ENCODE measurements at places on chromosomes 13 and 19. TPM values are rescaled to one million over a fixed set of nuclear protein-coding genes. Genes with fewer than 3 reads are reported as not detected.

KLF1 gene
- polyA plus RNA-seq, result 0.26 TPM

PROZ gene
- not detected for polyA plus RNA-seq

SOHLH2 gene
- polyA plus RNA-seq, result 0.04 TPM

DNA sequence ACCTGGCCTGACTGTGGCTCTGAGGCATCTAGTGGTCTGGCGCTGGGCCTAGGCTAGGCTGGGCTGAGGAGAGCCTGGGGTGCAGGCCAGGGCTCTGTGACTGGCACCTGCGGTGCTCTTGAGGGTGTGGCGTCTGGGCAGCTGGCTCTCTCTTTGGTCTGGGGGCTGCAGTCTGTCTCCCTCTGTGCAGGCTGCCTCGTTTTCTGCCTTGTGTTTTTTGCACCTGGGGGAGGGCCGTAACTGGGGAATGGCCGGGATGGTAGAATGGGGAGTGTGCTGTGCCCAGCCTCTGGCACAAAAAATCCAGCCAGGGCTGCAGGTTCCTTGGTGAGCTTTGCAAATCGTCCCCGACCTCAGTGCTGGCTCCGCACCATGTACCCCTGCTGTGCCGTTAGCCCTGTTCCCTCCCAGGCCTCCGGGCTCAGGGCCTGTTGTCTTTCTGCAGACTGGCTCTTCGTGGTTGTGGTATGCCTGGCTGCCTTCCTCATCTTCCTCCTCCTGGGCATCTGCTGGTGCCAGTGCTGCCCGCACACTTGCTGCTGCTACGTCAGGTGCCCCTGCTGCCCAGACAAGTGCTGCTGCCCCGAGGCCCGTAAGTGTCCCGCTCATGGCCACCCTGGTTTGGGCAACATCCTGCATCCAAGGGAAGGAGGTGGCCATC is 6.5 kb upstream of the USF2 start:
- H3K36me3 ChIP-seq, result no peaks in the 10 kb centered on the region
- H3K4me1 ChIP-seq, result peaks cover 10% of the 10 kb centered on the region
- no peak overlapping the region for H3K4me3 ChIP-seq
- H3K27ac ChIP-seq, result no peak overlapping the region
- no peaks in the 10 kb centered on the region for H3K27me3 ChIP-seq

DNA sequence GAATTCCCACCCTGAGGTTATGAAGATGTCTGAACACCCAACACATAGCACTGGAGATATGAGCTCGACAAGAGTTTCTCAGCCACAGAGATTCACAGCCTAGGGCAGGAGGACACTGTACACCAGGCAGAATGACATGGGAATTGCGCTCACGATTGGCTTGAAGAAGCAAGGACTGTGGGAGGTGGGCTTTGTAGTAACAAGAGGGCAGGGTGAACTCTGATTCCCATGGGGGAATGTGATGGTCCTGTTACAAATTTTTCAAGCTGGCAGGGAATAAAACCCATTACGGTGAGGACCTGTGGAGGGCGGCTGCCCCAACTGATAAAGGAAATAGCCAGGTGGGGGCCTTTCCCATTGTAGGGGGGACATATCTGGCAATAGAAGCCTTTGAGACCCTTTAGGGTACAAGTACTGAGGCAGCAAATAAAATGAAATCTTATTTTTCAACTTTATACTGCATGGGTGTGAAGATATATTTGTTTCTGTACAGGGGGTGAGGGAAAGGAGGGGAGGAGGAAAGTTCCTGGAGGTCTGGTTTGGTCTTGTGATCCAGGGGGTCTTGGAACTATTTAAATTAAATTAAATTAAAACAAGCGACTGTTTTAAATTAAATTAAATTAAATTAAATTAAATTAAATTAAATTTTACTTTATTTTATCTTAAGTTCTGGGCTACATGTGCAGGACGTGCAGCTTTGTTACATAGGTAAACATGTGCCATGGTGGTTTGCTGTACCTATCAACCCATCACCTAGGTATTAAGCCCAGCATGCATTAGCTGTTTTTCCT is 7.0 kb downstream of the KLK3 start:
- peaks cover 2% of the 10 kb centered on the region for H3K27me3 ChIP-seq
- DNase-seq, result no peak
- H3K27ac ChIP-seq, result no peak overlapping the region
- H3K4me1 ChIP-seq, result no peaks in the 10 kb centered on the region
- no peak overlapping the region for H3K4me3 ChIP-seq
- no peaks in the 10 kb centered on the region for H3K36me3 ChIP-seq

DNA sequence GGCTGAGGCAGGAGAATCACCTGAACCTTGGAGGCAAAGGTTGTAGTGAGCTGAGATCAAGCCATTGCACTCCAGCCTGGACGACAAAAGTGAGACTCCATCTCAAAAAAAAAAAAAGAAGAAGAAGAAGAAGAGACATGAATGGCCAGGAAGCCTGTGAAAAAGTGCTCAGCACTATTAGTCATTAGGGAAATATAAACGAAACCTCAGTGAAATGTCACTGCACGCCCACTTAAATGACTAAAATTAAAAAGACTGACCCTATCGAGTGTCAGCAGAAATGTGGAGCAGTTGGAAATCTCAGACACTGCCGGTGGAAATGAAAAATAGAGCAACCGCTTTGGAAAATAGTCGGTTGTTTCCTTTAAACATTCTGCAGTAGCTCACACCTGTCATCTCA is 5.5 kb upstream of the TYROBP start:
- H3K4me1 ChIP-seq, result no peaks in the 10 kb centered on the region
- H3K27ac ChIP-seq, result no peak overlapping the region
- no peak overlapping the region for H3K4me3 ChIP-seq
- H3K36me3 ChIP-seq, result no peaks in the 10 kb centered on the region

Measured in lung (tissue), 17 donors.